ENCODE measurements at places on chromosomes 5 and 9.

DNA sequence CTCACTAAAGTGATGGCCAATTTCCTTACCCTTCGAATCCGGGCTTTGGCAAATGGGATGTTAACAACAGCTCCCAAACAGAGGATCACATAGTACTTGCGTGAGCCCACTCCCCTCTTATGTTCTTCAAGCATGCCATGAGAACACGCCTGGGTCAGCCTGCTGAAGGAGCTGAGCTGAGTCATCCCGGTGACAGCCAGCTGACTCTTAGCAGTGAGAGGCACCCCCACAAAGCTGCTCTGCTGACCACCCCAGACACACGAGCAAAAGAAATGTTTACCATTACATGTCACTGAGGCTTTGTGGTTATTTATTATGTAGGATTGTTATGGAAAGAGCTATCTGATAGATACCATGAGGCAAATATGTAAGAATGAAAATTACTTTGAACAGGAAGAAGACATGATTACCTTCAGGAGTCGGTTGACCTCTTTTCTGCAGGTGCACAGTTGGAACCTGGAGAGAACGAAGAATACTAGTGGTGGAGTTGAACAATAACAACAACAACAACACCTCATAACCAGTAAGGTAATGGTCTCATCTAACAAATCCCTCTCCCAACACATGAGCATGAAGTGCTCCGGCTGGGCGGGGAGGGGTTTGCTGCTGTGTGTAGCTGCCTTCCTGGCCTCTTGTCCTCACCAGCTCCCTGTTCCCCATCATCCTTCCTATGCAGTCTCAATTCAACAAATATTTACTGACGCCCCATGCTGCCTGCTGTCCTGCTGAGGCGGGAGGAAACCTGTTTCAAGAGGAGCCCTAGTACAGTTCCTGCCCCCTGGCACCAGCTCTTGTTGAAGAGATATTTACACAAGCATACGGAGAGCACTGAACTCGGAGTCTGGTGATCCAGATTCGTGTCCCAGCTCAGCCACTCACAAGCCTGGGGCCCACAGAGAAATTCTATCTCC is 69.4 kb upstream of the LHFPL2 start:
- no peak for DNase-seq

DNA sequence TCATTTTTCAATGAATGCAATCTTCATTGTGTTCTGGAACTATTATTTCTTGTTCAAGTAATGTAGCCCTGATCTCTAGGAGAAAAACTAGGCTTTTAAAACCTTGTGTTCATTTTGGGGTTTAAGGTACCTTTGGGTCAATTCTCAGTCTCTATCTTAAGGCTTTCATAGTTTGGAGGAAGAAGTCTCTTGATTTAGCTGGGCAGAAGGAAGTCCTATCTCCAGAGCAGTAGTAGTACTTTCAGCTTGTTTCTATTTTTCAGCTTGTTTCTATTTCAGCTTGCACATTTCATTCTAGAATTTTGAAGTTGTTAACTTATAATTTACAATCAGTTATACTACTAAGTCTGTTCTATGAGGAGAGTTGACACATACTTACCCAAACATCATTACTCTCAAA is 15.2 kb downstream of the CSNK1G3 start:
- DNase-seq: no peak

DNA sequence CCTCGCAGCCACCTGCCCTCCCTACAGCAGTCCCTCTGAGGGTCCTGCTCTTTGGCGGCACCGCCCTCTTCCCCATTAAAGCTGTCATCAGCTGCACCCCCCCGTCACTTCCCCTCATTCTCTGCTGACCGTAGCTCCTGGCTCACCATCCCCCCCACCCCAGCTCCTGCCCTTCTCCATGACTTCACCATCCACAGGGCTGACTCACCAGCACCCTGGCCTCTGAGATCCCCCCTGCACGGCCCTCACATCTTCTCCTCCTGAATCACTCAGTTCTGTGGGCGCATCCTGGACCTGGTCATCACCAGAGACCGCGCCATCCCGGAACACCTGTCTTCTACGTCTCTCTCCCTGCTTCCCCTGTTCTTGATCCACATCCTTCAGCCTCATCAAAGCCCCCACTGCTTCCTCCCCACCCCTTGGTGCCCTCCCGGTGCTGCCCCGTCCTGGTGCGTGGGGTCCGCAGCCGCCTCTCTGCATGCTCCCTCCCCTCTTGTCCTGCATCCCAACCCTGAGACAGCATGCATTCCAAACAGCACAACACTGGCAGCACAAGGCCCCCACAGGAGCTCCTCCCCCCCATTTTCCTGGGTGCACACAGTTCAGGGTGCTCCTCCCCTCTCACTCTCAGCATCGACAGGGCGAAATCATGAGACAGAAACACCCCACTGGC is 12.9 kb downstream of the FLT4 start:
- no peak for DNase-seq

- no peak for DNase-seq
Measured at GRCh38 chr5:56856541-56857178, 41.3 kb downstream of the MAP3K1 start.

DNA sequence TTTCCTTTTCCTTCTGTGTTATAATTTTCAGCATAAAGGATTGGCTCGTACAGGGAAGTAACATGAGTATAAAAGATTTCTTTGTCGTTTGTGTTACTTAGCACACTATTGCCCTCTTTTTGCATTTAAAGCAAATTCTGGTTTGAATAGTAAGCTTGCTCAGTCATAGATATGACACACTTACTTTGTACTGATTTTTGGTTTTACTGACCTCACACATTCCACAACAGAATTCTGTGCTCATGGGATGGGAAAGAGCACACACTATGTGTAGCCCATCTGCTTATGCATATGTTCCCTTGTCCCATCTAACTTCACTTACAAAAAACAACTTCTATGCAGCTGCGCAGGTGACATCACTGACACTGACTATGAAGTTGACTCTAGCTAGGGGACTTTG is 111.9 kb upstream of the MTAP start:
- DNase-seq: no peak

- no peak for DNase-seq
Measured at GRCh38 chr5:153938191-153938842, 100.4 kb downstream of the FAM114A2 start.

DNA sequence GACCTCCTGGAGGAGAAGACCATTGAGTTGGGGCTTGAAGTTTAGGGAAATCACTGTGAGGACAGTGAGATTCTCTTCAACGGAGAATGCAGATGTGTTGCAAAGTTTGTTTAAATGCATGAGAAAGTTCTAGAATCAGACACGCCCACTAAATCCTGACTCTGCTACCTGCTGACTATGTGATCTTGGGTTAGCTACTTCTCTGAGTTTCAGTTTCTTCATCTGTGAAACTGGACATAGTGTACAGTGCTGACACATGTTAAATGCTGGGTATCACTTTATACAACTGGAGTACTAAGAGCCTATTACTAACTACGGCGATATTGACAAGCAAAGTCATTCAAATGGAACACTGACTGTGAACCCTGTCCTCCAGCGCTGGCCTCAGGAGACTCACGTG is 255.5 kb downstream of the HSPA4 start:
- no peak for DNase-seq

DNA sequence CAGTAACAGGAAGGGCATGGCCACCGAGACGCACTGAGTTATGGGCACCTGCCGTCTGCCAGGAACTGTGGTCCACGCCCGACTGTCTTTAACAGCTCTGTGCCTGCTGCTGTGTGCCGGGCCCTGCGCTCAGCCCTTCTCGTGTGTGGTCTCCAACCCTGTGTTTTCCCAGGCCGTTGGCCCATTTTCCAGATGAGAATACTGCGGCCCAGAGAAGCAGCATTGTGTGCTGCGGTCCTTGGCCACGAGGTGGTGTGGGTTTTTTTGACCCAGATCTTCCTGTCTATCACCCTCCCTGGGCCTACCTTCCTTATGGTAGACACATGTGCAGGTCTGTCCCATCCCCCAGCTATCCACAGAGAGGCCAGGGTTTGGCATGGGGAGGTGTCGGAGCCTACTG is 47.0 kb downstream of the RXRA start:
- no peak for DNase-seq

- no peak for DNase-seq
Measured at GRCh38 chr5:176379881-176380280, 8.5 kb downstream of the NOP16 start.

GRCh38 chr5:53915120-53915519 is 354.7 kb downstream of the NDUFS4 start:
- DNase-seq: no peak

GRCh38 chr5:9888501-9888901 is 258.4 kb upstream of the TAS2R1 start:
- DNase-seq: no peak

- no peak for DNase-seq
Measured at GRCh38 chr5:157222506-157223230, 42.0 kb downstream of the ITK start.

DNA sequence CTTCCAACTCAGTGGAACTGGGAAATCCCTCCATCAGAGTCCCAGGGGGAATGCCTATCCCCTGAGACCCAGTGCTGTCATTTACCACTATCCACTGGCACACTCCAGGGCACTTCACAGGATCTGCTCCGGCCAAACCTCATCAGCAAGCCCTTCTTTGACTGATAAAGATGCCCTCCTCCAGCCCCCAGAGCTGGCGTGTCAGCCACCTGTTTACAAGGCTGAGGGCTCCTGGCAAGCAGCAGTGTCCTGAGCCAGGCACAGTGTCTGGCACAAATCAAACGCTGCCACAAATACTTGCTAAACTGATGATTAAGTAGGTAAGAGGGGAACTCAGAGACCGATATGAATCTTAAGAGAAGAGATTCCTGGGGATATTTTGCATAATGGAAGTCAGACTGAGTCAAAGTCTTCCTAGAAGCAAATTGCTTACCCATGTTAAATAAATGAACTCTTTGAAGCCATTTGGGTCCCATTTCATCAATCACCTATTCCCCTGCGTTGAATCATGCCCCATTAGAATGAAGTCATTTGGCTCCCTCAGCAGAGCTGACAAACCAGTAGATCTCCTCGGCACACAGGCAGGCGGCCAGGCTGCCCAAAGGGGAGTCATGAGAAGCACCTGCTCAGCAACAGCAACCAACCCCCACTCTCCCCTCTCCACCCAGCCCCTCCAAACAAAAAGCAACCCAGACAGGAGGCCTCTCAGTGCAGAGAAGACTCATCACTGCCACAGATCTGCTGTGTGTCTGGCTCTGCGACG is 97.4 kb downstream of the CDK5RAP2 start:
- no peak for DNase-seq

DNA sequence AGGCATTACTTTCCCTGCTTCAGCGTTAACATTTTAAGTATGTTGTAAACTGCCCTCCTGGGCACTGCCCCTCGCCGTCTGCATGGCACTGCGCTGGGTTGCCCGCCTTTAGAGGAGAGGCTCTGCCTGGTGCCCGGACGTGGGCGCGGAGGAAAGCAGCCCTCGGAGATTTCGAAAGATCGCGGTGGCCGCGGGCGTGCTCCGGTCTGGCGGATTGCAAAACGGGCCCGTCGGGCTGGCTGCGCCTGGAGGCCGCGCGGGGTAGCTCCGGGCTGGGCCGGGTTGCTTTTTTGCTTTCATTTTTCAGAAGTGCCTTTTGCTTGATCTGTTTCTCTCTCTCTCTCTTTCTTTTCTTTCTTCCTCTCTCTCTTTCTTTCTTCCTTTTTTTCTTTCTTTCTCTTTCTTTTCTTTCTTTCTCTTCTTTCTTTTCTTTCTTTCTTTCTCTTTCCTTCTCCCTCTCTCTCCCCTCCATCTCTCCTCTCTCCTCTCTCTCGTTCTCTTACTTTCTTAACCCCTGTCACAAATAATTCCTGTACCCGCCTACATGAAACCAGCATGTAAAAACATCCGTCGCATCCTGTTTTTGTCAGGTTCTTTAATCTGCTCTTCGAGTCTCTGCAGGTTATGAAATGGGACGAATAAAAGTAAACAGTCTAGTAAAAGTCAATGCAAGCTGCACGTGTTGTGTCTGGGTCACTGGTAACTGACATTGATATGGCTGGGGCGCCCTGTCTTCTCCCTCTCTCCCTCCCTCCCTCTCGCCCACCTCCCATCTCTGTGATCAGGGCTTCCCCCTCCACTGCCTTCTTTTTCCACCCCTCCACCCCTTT is 1.7 kb downstream of the FST start:
- no peak for DNase-seq

DNA sequence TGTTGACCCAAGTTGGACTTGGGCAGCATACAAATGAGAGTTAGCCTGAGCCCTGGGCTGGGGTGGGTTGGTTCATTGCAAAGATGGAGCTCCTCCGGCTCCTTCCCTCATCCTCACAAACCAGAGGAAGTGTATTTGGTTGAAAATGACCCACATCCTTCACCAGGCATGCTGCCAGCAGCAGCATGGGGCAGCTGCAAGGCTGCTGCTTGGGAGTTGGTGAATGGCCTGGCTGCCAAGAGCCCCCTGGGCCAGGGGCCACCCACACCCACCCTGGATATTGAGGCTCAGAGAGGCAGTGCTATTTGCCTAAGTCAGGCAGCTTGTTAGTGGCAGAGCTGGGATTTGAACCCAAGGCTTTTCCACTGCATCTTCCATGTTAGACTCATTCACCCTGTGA is 29.5 kb downstream of the PPARGC1B start:
- no peak for DNase-seq

GRCh38 chr5:171797543-171797942 is 11.9 kb downstream of the SMIM23 start:
- no peak for DNase-seq

GRCh38 chr5:73902327-73903051 is 276.5 kb downstream of the ARHGEF28 start:
- no peak for DNase-seq

DNA sequence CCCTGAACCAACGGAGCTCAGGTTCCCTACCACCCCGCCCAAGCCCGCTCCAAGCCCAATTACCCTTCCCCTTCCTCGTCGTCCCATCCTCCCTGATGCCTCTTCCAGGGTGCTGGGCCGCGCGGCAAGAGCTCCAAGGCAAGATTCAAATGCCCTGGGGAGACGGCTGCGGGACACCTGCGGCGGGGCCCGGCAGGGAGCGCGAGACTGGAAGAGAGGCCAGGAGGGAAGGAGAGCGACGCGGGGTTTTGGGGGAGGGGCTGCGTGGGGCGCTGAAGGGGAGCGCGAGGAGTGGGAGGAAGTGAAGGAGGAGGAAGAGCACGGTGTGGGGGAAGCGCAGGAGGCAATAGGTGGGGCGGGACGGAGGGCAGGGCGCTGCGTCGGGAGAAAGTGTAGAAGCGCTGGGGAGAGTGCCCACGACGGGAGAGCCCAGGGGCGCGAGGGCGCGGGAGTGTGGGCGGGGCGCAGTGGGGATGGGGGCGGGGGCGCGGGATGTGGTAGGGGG is 975 bp upstream of the NXNL2 start:
- no peak for DNase-seq

DNA sequence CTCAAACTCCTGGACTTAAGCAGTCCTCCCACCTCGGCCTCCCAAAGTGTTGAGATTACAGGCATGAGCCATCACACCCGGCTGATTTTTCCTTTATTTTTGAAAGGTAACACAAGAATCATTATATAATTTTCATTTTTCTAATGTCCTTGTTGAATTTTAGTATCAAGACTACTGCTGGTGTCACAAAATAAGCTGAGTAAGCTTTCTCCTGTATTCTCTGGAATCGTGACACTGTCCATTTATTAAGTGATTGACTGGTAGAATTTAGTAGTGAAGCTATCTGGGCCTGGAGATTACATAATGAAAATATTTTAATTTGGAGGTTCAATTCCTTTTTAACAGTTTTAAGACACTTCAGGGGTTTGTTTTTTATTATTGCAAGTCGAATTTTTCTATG is 9.5 kb downstream of the CDK20 start:
- DNase-seq: no peak

Data from stimulated activated CD8-positive, alpha-beta memory T cell treated with anti-CD3 and anti-CD28 coated beads, Interleukin-7, amount 100 ng/mL, for 1 hour (primary cell).